ENCODE measurements at places on chromosomes 16 and 17.

- no peak for DNase-seq
These were observed 369.5 kb downstream of the SEC14L1 start for GRCh38 chr17:77510133-77510796.

GRCh38 chr17:75649687-75650086 lies 16.5 kb downstream of the SMIM5 start:
- no peak for DNase-seq

- no peak for DNase-seq
These were observed 25.5 kb downstream of the RAB11FIP3 start for GRCh38 chr16:450785-451512.

DNA sequence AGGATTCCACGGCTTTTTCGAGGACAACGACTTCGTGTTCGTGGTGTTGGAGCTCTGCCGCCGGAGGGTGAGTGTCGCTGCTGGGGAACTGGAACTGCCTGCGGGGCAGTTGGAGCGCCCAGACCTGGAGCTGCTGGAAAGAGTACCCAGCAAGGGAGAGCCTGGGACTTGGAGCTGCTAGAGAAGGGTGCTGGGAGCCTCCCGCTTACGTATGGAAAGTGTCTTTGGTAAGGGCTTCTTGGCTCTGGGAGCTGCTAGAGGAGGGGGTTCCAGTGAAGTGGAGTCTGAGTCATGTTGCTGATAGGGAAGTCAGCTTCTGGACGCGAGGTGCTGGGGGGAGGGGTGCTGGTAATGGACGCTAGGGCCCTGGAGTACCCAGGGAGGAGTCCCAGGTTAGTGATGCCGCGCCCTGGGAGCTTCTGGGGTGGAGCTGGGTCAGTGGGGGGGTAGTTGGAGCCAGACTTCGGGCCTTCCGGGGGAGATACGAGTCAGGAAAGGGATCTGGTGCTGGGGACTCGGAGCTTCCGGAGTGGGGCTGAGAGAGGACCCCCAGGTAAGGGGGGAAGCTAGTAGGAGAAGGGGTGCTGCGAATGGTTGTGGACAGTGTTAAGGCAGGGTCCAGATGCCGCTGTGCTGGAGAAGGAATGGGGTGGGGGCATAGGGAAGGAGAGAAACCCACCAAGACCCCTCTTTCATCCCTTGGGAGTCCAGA lies 741 bp downstream of the PLK1 start:
- DNase-seq: peak; percentile 67

DNA sequence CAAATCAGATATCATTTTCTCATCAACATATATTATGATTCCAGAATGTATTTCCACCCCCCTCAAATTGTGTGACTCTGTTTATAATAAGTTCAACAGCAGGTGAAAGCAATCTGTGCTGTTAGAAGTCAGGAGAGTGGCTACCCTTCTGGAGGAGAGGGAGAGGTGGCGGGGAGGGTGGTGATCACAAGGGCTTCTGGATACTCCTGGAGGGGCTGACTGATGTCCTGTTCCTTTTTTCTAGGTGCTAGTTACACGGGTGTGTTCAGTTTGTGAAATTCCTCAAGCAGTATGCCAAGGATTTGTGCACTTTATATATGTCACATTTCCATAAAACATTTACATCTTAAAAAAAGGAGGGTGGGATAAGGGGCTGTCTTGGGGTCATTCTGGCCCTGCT lies 119.1 kb downstream of the IRF8 start:
- no peak for DNase-seq

DNA sequence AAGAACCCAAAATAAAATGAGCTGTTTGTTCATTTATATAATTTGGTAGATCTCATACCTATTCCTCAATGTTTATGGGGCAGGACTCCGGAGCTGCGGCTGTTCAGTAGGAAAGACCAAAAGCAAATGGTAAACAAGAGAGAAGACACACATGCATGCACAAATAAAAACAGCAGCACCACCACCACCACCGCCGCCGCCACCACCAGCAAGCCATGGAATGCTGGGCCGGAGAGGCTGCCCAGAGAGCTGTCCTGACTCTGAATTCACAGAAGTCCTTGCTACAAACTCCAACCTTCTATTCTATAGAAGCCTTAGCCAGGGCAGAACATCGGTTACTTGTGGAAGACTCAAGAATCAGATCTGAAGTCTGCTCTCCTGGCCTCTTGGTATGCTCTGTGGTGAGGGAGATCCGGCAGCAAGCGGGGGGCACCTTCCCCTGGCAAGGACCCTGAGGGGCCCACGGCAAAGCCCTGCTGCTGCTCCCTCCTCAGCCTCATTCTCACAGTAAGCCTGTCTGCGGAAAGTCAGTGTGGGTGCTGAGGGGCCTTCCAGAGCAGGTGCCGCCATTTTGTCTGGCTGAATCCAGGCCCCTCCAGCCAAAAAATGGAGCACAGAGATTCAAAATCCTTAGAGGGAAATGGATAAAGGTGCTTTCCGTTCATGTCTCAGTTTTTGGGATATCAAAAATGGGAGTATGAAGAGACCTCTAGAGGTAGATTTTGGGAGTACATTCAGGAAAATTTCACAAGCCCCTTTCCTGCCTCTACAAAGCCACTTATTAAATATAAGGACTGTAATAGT lies 6.4 kb upstream of the FOXJ1 start:
- peak; percentile 22 for DNase-seq

DNA sequence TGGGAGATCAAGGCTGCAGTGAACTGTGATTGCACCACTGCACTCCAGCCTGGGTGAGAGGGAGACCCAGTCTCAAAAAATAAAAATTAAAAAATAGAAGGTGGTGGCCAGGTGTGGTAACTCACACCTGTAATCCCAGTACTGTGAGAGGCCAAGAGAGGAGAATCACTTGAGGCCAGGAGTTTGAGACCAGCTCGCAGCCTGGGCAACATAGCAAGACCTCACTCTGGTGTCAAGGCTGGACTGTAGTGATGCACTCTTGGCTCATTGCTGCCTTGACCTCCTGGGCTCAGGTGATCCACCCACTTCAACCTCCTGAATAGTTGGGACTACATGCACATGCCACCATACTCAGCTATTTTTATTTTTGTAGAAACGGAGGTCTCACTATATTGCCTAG lies 13.3 kb downstream of the RFFL start:
- no peak for DNase-seq

GRCh38 chr17:71809537-71809936 lies 311.3 kb upstream of the SOX9 start:
- DNase-seq: no peak

- no peak for DNase-seq
These were observed 2.6 kb downstream of the GPS2 start for GRCh38 chr17:7312432-7313087.

DNA sequence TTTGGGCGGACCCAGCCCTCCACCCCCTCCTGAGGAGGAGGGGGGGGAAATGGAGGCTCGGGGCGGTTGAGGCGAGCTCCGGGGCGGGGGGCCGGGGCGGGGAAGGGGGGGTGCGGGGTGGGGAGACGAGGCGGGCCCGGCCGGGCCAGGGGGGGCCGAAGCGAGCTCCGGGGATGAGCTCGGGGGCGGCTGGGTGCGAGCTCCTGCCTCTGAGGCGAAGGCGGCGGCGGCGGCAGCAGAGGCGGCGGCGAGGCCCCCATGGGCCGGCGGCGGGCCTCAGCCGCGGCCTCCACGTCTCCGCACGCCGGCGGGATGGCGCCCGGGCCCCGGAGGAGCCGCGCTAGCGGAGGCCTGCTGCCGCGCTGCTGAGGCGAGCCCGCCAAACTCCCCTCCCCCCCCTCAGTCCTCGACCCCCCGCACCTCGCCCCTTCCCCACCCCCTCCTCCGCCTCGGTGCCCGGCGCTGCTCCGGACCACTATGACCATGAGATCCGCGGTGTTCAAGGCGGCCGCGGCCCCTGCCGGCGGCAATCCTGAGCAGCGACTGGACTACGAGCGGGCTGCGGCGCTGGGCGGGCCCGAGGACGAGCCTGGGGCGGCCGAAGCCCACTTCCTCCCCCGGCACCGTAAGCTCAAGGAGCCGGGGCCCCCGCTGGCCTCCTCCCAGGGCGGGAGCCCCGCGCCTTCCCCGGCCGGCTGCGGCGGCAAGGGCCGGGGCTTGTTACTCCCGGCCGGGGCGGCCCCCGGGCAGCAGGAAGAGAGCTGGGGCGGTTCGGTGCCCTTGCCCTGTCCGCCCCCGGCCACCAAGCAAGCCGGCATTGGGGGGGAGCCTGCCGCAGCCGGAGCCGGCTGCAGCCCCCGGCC lies 596 bp downstream of the MSL1 start:
- DNase-seq: peak; percentile 44

DNA sequence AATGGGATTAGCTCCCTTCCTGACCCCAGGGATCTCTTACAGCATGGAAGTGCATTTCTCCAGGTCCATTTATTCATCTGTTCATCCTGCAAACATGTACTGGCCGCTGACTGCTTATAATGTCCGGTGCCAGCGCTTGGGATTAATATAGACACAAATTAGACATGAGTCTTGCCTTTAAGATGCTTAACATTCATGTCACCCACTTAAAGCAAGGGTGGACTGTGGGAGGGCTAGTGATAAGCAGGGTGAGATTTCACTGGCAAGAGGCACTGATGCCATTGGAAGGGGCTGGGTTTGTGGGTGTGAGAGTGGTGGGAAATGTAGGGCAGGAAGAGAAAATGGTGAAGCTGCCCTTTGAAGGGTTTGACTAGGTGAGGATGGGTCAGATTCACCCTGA lies 92.2 kb upstream of the MPHOSPH6 start:
- DNase-seq: no peak

- no peak for DNase-seq
These were observed 156.0 kb downstream of the CDH13 start for GRCh38 chr16:82782715-82783251.

DNA sequence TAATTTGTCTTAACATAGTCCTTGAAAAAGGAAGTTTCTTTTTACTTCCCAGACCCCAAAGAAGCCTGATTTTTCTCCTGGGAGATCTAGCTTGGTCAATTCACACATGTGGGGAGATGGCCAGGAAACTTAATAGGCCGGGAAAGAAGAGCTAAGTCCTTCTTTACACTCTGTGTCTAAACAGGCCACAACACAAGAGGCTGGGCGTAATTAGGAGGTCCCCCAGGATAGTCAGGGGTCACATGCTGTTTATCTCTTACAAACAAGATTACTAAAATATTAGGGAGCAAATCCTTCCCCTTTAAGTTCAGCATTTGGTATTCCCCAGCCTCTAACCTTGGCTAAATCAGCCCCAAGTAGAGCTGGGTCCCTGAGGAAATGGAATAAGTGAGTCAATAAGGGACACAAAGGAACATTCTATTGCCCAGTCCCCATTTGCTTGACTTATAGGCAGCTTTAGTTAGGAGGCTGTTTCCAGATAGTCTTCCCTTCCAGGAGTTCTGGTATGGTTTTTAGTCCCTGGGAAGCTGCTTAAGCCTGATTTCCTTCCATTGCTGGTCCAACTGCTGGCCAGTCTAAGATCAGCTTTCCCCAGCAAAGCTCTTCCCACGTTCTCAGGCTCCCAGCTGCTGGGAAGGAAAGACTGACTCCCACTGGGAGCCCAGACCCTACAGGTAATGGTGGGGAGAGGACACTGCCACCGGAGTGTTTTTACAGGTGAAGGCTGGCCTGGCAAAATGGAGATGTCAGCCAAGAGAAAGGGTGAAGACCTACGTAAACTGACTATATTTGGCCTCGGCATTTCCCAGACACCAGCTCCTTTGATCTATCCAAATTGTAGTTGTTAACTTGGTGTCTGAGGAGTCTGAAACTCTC lies 14.1 kb upstream of the HOXB9 start:
- DNase-seq: no peak

DNA sequence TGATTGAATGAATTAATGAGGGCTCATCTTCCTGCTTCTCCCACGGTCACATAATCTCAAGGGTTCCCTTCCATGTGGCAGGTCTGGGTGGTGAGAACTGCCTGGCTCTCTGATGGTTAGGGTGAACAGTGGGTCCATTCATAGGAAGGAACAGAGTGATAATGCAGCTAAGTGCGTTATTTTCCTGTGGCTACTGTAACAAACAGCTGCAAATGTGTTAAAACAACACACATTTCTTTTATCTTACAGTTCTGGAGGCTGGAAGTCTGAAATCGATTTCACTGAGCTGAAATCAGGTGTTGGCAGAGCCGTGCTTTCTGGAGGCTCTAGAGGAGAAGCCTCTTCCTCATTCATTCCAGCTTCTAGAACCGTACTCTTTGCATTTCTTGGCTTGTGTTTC lies 95.3 kb downstream of the BMERB1 start:
- DNase-seq: no peak

GRCh38 chr17:49217651-49218413 lies 7.3 kb downstream of the ABI3 start:
- DNase-seq: no peak

GRCh38 chr17:79747508-79748294 lies 17.0 kb downstream of the ENPP7 start:
- no peak for DNase-seq

GRCh38 chr16:80198311-80199299 lies 342.2 kb upstream of the DYNLRB2 start:
- DNase-seq: peak; percentile 7

GRCh38 chr16:22386976-22387375 lies 12.6 kb upstream of the CDR2 start:
- DNase-seq: peak; percentile 93

DNA sequence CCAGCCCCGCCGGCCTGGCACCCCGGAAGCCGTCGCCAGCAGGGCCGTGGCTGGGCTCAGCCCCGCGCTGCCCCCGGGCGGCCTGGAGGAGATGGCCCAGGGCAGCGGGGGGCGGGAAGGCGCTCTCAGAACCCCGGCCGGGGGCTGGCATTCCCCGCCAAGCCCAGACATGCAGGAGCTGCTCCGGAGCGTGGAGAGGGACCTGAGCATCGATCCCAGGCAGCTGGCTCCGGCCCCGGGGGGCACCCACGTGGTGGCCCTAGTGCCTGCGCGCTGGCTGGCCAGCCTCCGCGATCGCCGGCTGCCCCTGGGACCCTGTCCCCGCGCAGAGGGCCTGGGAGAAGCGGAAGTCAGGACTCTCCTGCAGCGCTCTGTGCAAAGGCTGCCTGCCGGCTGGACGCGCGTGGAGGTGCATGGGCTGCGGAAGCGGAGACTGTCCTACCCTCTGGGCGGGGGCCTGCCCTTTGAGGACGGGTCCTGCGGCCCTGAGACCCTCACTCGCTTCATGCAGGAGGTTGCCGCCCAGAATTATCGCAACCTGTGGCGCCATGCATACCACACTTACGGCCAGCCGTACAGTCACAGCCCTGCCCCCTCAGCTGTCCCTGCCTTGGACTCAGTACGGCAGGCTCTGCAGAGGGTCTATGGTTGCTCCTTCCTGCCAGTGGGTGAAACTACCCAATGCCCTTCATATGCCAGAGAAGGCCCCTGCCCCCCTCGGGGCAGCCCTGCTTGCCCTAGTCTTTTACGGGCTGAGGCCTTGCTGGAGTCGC lies 551 bp downstream of the WDR81 start:
- DNase-seq: no peak

Measured in M059J (cell line).